Stimulated activated CD4-positive, alpha-beta T cell treated with anti-CD3 and anti-CD28 coated beads, Interleukin-15, amount 100 ng/mL, for 24 hours (primary cell): ENCODE measurements at places on chromosomes 5 and 9.

GRCh38 chr5:115842089-115842935 lies 577 bp downstream of the AP3S1 start:
- DNase-seq = no peak

DNA sequence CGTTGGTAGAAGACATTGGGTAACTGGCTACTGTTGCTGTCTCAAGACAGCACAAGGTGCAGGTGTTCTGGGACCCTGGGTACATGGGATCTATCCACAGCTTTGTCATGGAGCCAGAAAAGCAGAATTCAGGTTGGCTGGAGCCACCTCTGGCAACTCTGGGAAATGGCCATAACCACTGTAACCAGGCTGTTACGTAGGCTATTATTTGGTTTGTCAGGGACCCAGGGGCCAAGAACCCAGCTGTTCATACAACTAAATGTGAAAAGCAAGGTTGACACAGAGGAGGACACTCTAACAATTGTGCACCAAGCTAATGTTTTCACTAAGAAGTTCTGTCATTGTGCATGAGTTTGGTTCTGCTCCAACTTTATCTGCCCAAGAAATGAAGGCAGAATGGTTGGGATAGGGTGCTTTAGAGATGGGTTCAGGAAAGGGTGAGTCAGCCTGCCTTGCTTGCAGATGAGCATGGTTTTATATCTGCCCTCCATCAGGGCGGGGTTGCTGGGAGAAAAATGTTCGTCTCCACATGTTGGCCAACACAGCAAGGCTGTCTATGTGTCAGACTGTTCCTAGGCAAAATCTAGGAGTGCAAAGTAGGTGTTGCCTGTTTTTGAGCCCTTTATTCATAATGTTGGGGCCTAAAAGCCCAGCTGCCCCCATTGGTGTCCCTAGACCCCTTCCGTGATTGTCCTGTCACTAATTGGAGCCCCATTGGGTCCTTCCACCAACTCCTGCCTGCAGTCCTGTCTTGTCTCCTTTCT lies 131.3 kb upstream of the DAP start:
- no peak for DNase-seq

- no peak for DNase-seq
Observed at GRCh38 chr5:135750506-135750905, 84.0 kb upstream of the SLC25A48 start.

DNA sequence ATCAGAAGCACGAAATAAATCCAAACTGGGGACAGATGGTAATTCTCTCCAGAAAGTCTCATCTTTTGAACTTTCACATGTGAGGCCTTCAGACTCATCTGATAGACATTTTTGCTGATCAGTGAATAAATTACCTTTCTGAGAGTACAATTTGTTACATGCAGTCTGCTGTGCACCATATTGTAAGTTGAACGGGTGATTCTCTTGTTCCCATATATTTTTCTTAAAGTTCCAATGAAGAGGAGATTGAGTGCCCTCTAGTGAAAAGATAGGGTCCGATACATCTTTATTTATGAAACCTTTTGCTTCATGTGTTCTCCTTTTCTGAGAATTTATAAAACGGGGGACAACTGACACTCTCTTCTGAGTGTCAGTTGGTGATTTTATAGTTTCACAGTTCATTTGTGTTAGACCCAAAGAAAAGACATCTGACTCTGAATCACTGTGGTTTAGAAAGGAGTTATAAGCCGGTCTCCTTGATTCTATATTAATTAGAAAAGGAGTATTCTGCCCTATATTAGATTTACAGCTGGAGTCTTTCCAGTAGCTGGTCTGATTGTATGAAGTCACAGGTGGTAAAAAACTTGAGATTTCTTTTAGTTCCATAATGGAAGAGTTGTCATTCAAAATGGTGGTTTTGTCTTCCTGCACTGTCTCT lies 30.4 kb downstream of the GNG10 start:
- no peak for DNase-seq

DNA sequence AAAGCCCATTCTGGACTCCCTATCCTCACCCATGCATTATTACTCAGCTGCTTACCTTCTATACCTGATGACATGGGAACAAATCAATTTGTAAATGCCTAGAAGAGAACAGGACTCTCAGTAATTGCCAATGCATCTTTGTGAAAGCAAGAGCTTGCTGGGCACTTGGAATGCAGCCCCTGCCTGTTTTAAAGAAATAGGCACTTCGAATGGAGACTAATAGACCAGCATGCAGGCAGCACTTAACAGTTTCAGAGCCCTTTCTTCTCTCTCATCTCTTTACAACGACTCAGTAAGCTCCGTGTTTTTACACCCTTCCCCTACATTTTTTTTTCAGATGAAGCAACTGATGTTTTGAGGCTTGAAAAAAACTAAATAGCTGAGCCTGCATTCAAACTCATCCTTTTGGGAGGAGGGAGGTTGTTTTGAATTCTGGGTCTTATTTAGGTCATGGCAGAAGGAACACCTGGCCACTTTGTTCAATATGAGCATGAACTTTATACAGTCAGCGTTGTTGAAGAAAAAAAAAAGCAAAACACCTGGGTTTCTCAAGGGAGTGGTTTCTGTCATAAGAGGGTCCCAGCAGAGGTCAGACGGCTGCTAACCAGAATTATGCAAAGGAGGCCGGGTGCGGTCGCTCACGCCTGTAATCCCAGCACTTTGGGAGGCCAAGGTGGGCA lies 34.6 kb upstream of the WHRN start:
- DNase-seq = no peak

GRCh38 chr9:123437201-123437600 lies 81.2 kb downstream of the CRB2 start:
- DNase-seq = no peak

- no peak for DNase-seq
Observed at GRCh38 chr5:179345183-179345432, 153 bp downstream of the ADAMTS2 start.

DNA sequence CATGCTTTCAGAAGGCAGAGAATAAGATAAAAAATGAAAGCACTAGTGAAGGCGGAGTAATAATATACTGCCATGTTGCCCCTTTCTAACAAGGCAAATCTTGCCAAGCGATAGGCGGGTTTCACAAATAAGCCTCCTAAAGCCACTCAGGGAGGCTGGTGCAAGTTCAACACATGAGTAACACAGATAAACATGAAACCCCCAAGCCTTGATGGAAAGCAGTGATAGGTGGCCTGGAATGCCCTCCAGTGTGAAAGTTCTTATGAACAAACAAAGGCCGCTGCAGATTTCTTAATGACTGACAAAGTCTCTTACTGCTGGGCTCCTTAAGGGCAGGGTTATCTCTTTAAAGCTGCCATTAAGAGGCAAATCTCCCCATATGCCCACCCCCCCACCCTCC lies 154.7 kb downstream of the ZDHHC21 start:
- DNase-seq = no peak

DNA sequence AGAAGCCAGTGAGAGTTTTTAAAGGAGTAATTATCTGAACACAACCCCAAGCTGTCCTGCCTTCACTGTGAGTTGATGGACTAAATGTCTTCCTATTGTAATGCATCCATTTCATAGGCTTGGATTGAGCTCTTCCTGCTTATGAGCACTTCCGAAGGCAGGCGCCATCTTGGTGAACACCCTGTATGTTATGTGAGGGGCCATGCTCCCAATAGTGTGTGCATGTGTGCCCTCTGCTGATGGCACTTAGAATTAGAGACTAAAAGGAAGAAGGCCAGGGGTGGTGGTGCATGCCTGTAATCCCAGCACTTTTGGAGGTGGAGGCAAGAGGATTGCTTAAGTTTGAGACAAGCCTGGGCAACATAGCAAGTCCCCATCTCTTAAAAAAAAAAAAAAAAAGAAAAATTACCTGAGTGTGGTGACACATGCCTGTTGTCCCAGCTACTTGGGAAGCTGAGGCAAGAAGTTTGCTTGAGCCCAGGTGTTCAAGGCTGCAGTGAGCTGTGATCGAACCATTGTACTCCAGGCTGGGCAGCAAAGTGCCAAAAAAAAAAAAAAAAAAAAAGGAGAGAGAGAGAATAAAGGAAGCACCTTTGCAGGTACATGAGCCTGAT lies 65.0 kb downstream of the C9orf152 start:
- no peak for DNase-seq

- DNase-seq = no peak
Observed at GRCh38 chr5:33969572-33970452, 14.7 kb downstream of the SLC45A2 start.

GRCh38 chr5:143073766-143074165 lies 303.6 kb downstream of the ARHGAP26 start:
- DNase-seq = no peak

GRCh38 chr9:126159430-126160060 lies 167.1 kb upstream of the MVB12B start:
- DNase-seq = no peak

DNA sequence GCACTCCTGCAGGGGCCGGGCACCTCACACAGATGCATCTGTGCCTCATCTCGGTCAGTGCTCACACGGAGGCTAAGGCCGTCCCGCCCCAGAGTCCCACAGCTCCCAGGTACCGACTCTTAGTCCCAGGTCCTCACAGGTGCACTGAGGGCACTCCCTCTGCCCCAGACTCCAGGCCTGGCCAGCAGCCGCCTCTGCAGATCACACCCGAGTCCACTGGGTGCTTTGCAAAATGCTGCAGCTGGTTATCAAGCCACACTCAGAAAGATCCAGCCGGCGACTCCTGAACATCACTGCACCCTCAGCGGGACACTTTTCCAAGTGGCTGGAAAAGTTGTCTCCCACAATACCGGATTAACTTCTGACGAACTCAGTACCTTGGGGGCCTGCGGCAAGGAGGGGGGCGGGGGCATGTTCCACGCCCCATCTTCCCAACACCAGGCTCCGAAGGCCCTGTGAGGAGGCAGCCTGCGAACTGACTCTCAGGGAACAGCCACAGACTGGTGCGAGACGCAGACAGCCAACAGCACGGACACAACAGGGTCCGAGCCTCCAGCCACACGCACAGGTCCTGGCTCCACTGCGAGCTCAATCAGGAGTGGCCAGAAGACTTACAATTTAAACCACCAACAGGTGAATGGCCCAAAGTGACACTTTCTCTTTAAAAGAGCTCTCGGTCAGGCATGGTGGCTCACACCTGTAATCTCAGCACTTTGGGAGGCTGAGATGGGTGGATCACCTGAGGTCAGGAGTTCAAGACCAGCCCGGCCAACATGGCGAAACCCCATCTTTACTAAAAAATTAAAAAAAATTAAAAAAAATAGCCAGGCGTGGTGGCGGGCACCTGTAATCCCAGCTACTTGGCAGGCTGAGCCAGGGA lies 4.0 kb downstream of the BRD3 start:
- no peak for DNase-seq

DNA sequence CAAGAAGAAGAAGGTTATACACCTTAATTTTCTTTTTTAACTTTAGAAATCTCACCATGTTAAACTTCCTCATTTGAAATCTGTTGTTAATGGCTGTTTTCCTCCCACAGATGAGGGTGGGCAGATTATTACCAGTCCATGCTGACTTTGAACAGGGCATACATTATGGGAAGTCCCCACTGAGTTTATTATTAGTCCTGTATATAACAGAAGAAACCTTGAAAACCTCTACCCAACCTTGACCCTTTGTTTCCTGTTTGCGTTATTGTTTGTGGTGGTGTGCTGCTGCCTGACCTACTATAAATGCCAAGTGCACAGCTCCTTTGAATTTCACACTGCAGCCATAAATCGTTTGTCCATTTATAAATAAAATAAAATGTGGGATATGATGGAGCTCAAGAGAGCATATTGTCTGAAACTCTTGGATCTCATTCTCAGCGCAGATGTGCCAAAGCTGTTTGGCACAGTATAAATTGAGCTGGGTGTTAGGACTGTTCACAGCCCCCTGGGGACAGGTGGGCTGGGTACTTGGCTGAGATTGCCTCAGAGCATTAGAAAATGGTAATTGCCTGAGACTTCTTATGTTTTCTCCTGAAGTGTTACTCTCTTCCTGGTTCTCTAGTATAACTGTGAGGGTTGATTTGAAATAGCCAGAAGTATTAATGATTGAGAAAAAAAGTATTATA lies 139.6 kb downstream of the SPATA31D1 start:
- no peak for DNase-seq

DNA sequence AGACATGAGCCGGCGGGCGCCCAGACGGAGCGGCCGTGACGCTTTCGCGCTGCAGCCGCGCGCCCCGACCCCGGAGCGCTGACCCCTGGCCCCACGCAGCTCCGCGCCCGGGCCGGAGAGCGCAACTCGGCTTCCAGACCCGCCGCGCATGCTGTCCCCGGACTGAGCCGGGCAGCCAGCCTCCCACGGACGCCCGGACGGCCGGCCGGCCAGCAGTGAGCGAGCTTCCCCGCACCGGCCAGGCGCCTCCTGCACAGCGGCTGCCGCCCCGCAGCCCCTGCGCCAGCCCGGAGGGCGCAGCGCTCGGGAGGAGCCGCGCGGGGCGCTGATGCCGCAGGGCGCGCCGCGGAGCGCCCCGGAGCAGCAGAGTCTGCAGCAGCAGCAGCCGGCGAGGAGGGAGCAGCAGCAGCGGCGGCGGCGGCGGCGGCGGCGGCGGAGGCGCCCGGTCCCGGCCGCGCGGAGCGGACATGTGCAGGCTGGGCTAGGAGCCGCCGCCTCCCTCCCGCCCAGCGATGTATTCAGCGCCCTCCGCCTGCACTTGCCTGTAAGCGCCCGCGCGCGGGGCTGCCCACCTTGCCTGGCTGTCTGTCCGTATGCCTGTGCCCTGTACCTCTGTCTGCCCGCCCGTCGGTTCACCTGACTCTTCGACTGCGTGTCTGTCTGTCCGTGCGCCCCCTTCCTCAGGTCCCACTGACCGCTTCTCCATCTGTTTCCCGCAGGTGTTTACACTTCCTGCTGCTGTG lies 412 bp downstream of the FGF18 start:
- peak; percentile 54 for DNase-seq

DNA sequence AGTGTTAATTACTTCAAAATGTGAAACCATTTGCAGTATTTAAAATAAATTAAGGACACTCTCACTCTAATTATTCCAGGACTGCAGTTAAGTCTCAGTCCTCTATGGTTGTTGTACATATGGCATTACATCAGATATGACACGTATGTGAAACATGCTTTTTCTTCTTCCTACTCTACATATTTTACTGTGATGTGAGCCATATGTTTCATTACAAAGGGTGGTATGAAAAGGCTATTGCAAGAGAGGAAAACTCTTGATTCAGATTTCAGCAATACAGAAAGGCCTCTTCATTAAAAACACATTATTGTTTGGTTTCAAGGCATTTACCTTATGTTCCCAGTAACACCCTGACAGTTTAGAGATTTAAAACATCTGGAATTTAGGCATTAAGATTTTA lies 964.5 kb upstream of the DMAC1 start:
- no peak for DNase-seq
